ENCODE measurements at places on chromosomes 2 and 18.

DNA sequence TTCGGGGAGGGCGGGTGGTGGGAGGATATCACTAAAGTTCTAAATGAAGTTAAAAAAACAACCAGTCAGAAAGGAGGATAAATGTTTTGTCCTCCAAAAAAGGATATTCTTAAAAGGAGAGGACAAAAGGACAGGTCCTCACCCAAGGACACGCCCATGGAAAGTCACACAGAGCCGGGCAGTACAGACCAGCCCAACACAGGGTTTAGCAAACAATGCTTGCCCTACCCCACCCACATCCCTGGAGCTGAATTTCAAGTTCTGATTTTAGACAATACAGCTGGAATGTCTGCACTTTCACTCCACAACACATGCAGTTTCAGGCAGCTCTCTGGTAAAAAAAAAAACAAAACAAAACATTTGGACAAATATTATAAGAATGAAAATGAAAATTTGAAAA is 67.9 kb downstream of the SLC9A4 start:
- no peak for DNase-seq

DNA sequence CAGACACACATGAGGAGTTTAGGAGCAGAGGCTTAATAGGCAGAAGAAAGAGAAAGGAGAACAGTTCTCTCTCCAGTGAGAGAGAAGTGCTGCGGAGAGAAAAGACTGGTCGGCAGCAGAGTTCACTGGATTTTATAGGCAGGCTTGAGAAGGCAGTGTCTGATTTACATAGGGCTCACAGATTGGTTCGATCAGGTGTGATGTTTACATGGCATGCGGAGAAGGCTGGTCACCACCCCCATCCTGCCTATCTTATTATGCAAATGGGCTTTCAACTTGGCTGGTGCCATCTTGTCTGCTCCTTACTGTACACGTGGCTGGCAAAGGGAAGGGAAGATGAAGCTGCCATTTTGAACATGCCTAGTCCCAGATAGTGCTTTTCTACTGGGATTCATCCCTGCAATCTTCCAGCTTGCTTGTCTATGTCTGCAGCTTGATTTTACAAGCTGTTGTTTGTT is 113.4 kb downstream of the AP1S3 start:
- DNase-seq = peak; percentile 73

- no peak for DNase-seq
Measured at GRCh38 chr2:36420569-36421181, 65.1 kb downstream of the CRIM1 start.

GRCh38 chr2:129443235-129443864 is 536.1 kb upstream of the RAB6C start:
- no peak for DNase-seq
